ENCODE measurements at places on chromosomes 12 and 14. TPM values are rescaled to one million over a fixed set of nuclear protein-coding genes. Genes with fewer than 3 reads are reported as not detected.
A peak's percentile ranks its signal among the peaks of the same experiment; 100 is the strongest.

GALNT8 gene
- 1.4 TPM for total RNA-seq

DNA sequence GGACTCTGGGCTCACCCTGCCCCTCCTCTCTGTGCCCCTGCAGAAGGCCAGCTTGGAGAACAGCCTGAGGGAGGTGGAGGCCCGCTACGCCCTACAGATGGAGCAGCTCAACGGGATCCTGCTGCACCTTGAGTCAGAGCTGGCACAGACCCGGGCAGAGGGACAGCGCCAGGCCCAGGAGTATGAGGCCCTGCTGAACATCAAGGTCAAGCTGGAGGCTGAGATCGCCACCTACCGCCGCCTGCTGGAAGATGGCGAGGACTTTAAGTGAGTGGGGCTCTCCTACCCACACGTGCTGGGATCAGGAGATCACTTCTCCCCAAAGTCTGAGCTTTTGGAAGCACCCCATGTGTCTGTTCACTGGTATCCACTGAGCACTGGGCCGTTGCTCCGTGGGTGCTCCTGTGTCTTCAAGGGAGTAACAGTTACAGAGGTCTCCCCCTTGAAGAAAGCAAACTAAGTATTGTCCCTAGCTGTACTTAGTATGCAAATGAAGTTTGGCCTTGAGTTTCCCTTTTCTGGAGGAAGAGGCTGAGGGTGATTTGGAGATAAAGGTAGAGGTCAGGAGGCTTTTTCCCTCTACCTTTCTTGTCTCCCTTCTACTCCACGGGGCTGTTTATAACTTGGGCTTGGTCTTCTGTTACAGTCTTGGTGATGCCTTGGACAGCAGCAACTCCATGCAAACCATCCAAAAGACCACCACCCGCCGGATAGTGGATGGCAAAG lies 3.3 kb downstream of the KRT18 start:
- no peaks in the 10 kb centered on the region for H3K27me3 ChIP-seq
- peaks cover 3% of the 10 kb centered on the region for H3K4me1 ChIP-seq
- H3K27ac ChIP-seq, result no peak overlapping the region
- peak; percentile 71 for DNase-seq
- H3K36me3 ChIP-seq, result peaks cover 37% of the 10 kb centered on the region
- H3K4me3 ChIP-seq, result peak overlapping the region; percentile 95

DNA sequence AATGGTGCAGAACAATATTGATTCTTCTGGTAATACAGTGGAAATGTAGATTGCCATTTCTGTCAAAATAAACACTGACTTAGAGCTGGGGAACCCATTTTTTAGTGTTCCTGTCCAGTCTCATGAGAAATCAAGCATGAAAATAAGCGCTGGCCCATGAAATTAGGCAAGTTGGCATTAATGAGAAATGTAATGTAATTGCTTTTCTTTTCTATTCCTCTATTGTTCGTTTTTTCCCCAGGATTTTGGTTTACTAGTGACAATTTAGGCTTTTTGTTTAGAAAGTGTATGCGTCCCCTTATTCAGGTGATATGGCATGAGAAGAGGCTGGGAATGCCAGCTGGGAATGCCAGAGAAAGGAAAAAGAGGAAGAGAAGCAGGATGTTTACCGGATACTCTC lies 64.4 kb upstream of the KICS2 start:
- no peaks in the 10 kb centered on the region for H3K27me3 ChIP-seq
- H3K4me1 ChIP-seq, result no peaks in the 10 kb centered on the region
- no peak overlapping the region for H3K4me3 ChIP-seq
- no peak overlapping the region for H3K27ac ChIP-seq

- H3K27me3 ChIP-seq, result no peaks in the 10 kb centered on the region
- peaks cover 10% of the 10 kb centered on the region for H3K36me3 ChIP-seq
- H3K27ac ChIP-seq, result no peak overlapping the region
- no peak for DNase-seq
- H3K4me3 ChIP-seq, result no peak overlapping the region
- H3K4me1 ChIP-seq, result no peaks in the 10 kb centered on the region
These were observed 67.0 kb downstream of the C2CD5 start for GRCh38 chr12:22477166-22477893.

DNA sequence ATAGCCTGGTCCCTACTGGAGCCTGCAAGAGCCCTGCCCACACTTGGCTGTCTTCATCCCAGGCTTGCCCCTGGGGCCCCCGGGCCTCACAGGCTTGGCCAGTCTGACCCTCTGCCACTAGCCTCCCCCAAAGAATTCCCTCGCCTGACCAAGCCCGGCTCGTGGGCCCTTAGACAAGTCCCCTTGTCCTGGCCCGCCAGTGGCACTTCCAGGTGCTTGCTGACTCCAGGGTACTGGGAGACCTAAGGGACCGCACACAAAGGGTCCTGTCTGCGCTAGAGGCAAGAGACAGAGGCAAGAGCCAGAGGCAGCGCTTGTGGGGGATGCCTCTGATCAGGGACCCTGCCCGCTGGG lies 5.0 kb downstream of the BTBD6 start:
- H3K36me3 ChIP-seq, result peaks cover 15% of the 10 kb centered on the region
- no peaks in the 10 kb centered on the region for H3K4me1 ChIP-seq
- no peak overlapping the region for H3K27ac ChIP-seq
- H3K4me3 ChIP-seq, result no peak overlapping the region
- DNase-seq, result no peak

GRCh38 chr14:97603201-97603600 lies 806.0 kb downstream of the VRK1 start:
- no peaks in the 10 kb centered on the region for H3K36me3 ChIP-seq
- DNase-seq, result no peak
- H3K27me3 ChIP-seq, result no peaks in the 10 kb centered on the region
- H3K27ac ChIP-seq, result no peak overlapping the region

DNA sequence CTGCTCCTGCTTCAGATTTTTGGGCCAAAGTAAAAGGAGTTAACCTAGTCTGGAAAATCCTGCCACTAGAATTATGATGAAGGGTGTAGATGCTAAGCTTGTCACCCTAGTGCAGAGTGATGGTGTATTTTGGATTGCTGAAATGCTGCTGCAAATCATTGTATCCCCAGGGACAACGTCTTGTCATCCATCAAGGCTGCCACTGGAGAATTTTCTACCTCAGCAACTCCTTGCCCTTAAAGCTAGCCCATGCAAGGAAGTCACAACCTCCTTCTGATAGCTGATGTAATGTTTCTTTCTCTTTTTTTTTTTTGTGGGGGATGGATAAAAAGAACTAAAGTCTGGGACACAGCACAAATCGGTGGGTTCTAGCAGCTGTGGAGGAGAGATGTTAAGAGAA lies 139.4 kb upstream of the FRMD6 start:
- no peak overlapping the region for H3K27ac ChIP-seq
- DNase-seq, result no peak
- no peaks in the 10 kb centered on the region for H3K27me3 ChIP-seq
- H3K36me3 ChIP-seq, result no peaks in the 10 kb centered on the region
- no peak overlapping the region for H3K4me3 ChIP-seq
- no peaks in the 10 kb centered on the region for H3K4me1 ChIP-seq

- peaks cover 42% of the 10 kb centered on the region for H3K36me3 ChIP-seq
- no peak overlapping the region for H3K27ac ChIP-seq
- H3K4me1 ChIP-seq, result no peaks in the 10 kb centered on the region
- peak; percentile 77 for DNase-seq
- no peaks in the 10 kb centered on the region for H3K27me3 ChIP-seq
These were observed 1.7 kb downstream of the RASSF8 start for GRCh38 chr12:25960143-25960542.

DNA sequence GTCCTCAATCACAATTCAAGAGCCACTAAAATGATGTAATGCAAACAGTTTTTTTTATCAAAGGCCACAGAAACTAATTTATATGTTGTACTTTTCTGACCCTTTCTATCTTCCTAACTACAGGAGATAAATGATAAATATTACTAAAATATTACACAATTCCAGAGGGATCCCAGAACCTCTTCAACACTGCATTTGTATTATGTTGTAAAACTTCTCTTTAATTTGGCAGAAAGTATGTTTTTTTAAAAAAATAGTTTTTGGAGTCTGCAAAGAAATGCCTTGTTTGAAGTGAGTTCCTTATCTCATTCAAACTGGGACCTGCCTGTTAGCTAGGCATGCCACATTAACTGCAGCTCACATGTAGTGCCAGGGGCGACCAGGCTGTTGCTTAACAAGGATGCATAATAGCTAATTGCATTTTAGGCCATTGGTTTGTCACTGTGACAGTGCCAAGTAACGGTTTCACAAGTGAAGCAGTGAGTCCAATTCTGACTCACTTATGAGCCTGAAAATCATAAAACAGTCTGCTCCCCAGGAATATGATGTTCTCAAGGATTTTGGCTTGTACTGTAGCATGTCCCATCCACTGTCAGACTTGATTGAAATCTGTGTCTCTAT lies 266.9 kb downstream of the KTN1 start:
- peaks cover 32% of the 10 kb centered on the region for H3K27me3 ChIP-seq
- no peak for DNase-seq
- H3K4me1 ChIP-seq, result peaks cover 3% of the 10 kb centered on the region

All from endodermal cell (in vitro differentiated cells).